ENCODE measurements at places on chromosomes 11 and 22. TPM values are rescaled to one million over a fixed set of nuclear protein-coding genes. Genes with fewer than 3 reads are reported as not detected.

GRCh38 chr11:132126973-132127899, 756.8 kb downstream of the NTM start:
- H3K27me3 ChIP-seq, result no peaks in the 10 kb centered on the region
- no peaks in the 10 kb centered on the region for H3K4me1 ChIP-seq
- peak; percentile 71 for DNase-seq
- no peaks in the 10 kb centered on the region for H3K36me3 ChIP-seq

DNA sequence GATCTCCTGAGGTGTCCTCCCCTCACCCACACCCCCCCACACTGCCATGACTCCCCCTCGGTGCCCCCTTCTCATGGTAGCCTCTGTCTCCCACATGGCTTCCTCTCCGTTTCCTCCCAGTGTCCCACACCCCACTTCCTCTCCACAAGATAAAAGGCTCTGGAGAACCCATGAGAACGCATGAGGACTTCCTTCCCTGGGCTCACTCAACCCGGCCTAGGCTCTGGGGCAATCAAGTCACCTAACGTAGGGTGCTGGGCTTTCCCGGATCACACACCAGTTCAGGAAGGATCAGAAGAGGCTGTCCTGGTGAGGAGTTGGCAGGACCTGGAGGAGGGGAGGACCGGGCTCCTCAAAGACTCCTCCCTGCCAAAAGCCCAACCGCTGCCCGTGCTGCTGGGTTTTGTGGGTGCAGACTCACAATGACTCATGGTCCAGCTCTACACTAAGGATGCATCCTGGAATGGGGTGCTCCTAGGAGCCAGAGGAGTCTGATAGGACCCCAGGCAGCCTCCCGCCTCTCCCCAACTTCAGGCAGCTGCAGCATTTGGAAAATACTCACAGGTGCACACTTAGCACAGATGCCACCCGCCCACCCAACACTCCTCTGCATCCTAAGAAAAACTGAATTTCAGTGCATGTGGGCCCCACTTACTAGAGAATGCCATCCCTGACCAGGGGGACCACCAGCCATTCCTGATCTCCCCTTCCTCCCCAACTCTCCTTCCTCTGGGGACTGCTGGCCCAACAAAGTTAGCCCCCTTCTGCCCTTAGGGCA, 21.0 kb downstream of the SLC22A12 start:
- peaks cover 5% of the 10 kb centered on the region for H3K4me1 ChIP-seq
- no peaks in the 10 kb centered on the region for H3K27me3 ChIP-seq
- no peak for DNase-seq
- no peak overlapping the region for H3K4me3 ChIP-seq
- no peak overlapping the region for H3K27ac ChIP-seq
- no peaks in the 10 kb centered on the region for H3K36me3 ChIP-seq

DNA sequence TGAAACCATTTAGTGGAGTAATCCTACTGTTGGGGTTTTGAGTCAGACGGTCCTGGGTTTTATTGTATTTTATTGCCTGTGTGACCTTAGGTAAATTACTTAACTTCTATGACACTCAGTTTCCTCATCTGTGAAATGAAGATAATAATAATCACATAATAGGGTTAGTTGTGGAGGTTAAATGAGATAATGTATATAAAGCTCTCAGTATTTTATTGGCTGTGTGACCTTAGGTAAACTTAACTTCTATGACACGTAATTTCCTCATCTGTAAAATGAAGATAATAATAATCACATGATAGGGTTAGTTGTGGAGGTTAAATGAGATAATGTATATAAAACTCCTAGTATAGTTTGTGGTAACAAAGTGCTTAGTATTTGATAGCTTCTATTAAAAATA, 13.2 kb downstream of the BARX2 start:
- H3K4me3 ChIP-seq, result no peak overlapping the region
- no peaks in the 10 kb centered on the region for H3K4me1 ChIP-seq
- H3K27ac ChIP-seq, result no peak overlapping the region
- H3K27me3 ChIP-seq, result no peaks in the 10 kb centered on the region
- H3K36me3 ChIP-seq, result no peaks in the 10 kb centered on the region

- H3K27ac ChIP-seq, result no peak overlapping the region
- H3K27me3 ChIP-seq, result no peaks in the 10 kb centered on the region
- no peak overlapping the region for H3K4me3 ChIP-seq
- no peak for DNase-seq
Measured at GRCh38 chr11:134625631-134626030, 213.6 kb upstream of the B3GAT1 start.

GRCh38 chr11:18523084-18523483, 3.7 kb downstream of the TSG101 start:
- H3K27ac ChIP-seq, result no peak overlapping the region
- no peaks in the 10 kb centered on the region for H3K27me3 ChIP-seq
- peaks cover 27% of the 10 kb centered on the region for H3K4me1 ChIP-seq
- no peak overlapping the region for H3K4me3 ChIP-seq
- no peaks in the 10 kb centered on the region for H3K36me3 ChIP-seq
- DNase-seq, result no peak

- H3K27ac ChIP-seq, result no peak overlapping the region
- DNase-seq, result no peak
- H3K4me1 ChIP-seq, result no peaks in the 10 kb centered on the region
- H3K27me3 ChIP-seq, result peaks cover 53% of the 10 kb centered on the region
Measured at GRCh38 chr22:19527321-19527721, 3.1 kb upstream of the CLDN5 start.

- no peaks in the 10 kb centered on the region for H3K4me1 ChIP-seq
- no peak overlapping the region for H3K27ac ChIP-seq
- DNase-seq, result no peak
- H3K36me3 ChIP-seq, result no peaks in the 10 kb centered on the region
Measured at GRCh38 chr22:48015701-48016100, 1253.3 kb downstream of the TBC1D22A start.

DNA sequence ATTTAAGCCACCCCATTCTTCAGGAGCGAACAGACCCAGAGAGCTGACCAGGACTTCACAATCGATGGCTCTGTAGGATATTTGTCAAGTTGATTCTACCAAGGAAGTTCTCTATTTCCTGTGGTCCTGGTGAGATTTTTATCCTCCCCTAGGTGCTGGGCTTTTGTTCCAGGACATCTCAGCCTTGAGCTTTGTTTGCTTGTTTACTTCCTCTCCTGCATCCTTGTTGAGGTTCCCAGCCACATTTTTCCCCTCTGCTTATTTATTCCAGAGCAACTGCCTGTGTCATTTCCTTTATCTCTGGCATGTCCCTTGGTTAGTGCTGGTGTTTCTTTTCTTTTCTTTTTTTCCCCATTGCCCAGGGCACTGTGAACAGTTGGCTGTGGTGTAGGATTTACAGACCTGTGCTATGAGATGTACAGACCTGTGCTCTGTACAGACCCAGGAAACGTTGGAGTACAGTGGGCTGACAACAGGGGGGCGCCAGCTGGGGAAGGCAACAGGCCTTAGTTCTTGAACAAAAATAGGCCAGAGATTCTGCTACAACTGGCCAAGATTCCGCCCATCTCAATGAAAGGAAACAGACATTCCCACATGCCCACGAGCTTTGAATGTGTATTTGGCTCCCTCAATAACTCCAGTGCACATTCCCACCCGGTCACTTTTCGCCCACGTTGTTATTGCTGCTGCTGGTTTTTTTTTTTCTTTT, 235.9 kb upstream of the DDI1 start:
- no peaks in the 10 kb centered on the region for H3K27me3 ChIP-seq
- no peak overlapping the region for H3K4me3 ChIP-seq
- no peak for DNase-seq
- peak overlapping the region; percentile 45 for H3K27ac ChIP-seq

- no peaks in the 10 kb centered on the region for H3K36me3 ChIP-seq
- no peak for DNase-seq
Measured at GRCh38 chr22:36926309-36926708, 12.9 kb downstream of the CSF2RB start.

DNA sequence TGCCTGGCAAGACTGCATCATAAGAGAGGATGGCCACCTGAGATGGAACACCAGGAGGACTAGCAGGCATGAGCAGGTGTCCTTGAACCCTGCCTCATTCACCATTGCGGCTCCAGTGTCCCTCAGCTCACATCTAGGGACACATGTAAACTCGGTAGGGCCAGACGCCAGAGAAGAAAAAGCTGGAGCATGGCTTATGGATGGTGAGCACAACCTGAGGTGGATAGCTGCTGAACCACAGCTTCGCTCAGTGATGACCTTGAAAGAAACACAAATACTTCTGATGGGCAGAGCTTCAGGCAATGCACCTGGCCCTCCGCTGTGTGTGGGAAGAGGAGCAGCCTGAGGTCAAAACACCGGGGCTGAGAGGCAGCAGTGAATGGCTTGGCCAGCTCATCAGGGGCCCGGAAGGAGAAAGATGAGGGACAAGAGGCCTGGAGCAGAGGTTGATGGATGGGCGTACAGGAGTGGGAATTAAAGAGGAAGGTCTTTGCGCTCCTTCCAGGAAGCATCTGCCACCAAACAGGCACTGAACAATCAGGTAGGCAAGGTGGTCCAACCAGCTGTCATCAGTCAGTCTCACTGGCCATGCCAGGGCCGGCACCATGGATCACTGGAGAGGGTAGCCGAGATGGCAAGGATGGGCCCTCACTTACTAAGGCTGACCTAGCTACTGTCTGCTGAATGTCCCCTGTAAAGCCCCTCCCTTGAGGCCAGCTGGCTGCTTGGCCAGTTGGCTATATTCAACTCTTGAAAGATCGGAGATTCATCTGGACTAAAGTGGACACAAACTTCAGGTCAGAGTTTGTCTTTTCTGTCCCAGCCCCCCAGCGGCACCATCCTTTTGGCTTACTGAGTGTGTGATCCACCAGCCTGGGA, 89.7 kb downstream of the MYEOV start:
- no peak overlapping the region for H3K27ac ChIP-seq
- H3K4me3 ChIP-seq, result no peak overlapping the region
- DNase-seq, result no peak
- H3K27me3 ChIP-seq, result no peaks in the 10 kb centered on the region
- H3K36me3 ChIP-seq, result no peaks in the 10 kb centered on the region

GRCh38 chr22:48173061-48173772, 1410.8 kb downstream of the TBC1D22A start:
- no peaks in the 10 kb centered on the region for H3K27me3 ChIP-seq
- no peak overlapping the region for H3K4me3 ChIP-seq
- H3K4me1 ChIP-seq, result no peaks in the 10 kb centered on the region
- no peaks in the 10 kb centered on the region for H3K36me3 ChIP-seq

DNA sequence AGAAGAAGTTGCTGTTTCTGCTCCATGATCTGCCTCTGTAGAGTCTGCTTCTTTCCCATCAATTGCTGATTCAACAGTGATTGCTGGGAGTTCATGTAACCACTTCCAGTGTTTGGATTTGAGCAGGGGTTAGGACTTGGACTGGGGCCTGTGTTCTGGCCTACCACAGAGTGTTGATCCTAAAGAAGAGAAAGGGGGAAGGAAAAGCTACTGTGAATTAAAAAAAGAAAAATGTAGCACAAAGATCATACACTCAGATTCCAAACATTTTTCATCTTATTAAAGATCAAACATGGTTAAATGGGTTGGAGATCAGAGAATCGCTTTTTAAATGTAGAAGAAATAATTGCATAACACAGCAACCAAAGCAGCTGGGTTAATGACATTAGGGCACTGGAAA, 67.6 kb upstream of the MTMR2 start:
- H3K4me1 ChIP-seq, result no peaks in the 10 kb centered on the region
- peaks cover 9% of the 10 kb centered on the region for H3K36me3 ChIP-seq
- no peak overlapping the region for H3K4me3 ChIP-seq
- no peak overlapping the region for H3K27ac ChIP-seq
- DNase-seq, result no peak

GRCh38 chr11:123977731-123978347, at the start of gene OR10S1:
TSS of gene OR10S1 (minus strand) at chr11:123977781. CDS start at chr11:123977664, 117 bp downstream.
- no peak within 1 kb of the TSS for H3K27ac ChIP-seq
- H3K4me3 ChIP-seq, result no peak within 1 kb of the TSS
- H3K27me3 ChIP-seq, result no peaks in the 10 kb centered on the region
- no peak for DNase-seq
- no peaks in the 10 kb centered on the region for H3K4me1 ChIP-seq

GRCh38 chr11:83542861-83543260, 256.7 kb upstream of the CCDC90B start:
- DNase-seq, result no peak
- no peaks in the 10 kb centered on the region for H3K27me3 ChIP-seq
- no peak overlapping the region for H3K27ac ChIP-seq

GRCh38 chr11:2002042-2002776, 4.6 kb upstream of the H19 start:
- H3K4me3 ChIP-seq, result no peak overlapping the region
- no peaks in the 10 kb centered on the region for H3K27me3 ChIP-seq
- H3K27ac ChIP-seq, result no peak overlapping the region
- no peaks in the 10 kb centered on the region for H3K4me1 ChIP-seq

GRCh38 chr11:2256293-2256913, 14.0 kb downstream of the ASCL2 start:
- DNase-seq, result no peak
- no peaks in the 10 kb centered on the region for H3K36me3 ChIP-seq
- H3K4me1 ChIP-seq, result no peaks in the 10 kb centered on the region
- no peak overlapping the region for H3K4me3 ChIP-seq

- H3K36me3 ChIP-seq, result no peaks in the 10 kb centered on the region
- no peak overlapping the region for H3K27ac ChIP-seq
- no peaks in the 10 kb centered on the region for H3K27me3 ChIP-seq
- peaks cover 11% of the 10 kb centered on the region for H3K4me1 ChIP-seq
Measured at GRCh38 chr11:103928802-103929161, 107.7 kb upstream of the DDI1 start.

DNA sequence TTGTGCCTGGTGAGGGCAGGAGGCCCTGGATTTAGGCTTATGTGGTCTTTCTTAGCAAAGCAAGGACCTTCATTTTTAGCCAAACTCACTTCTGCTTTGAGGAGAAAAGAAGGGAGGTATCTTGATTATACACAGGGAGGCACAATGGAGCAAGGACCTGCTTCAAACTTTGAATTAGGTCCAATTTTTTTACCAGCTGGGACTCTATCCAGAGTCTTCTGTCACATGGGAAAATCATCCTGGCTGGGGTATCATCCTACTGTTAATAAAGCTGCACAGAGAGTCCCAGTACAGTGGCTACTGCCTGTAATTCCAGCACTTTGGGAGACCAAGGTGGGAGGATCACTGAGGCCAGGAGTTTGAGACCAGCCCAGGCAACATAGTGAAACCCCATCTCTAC, 87.8 kb downstream of the CWC15 start:
- peaks cover 23% of the 10 kb centered on the region for H3K4me1 ChIP-seq
- no peak overlapping the region for H3K4me3 ChIP-seq
- peaks cover 3% of the 10 kb centered on the region for H3K36me3 ChIP-seq
- H3K27me3 ChIP-seq, result no peaks in the 10 kb centered on the region

PANX3 gene
- not detected for polyA plus RNA-seq

KDM4E gene
- not detected for polyA plus RNA-seq

KCNC1 gene
- polyA plus RNA-seq, result not detected

SHANK3 gene
- polyA plus RNA-seq, result 0.23 TPM

SCO2 gene
- 5.1 TPM for polyA plus RNA-seq

OTOG gene
- polyA plus RNA-seq, result not detected

DEAF1 gene
- polyA plus RNA-seq, result 18.6 TPM

VWA5A gene
- polyA plus RNA-seq, result 43.8 TPM

LAYN gene
- polyA plus RNA-seq, result 5.9 TPM

FGF3 gene
- not detected for polyA plus RNA-seq

MYBPC3 gene
- polyA plus RNA-seq, result 1.4 TPM

IFITM10 gene
- polyA plus RNA-seq, result not detected

FREY1 gene
- polyA plus RNA-seq, result 0.64 TPM

FBXO3 gene
- polyA plus RNA-seq, result 27.6 TPM

ZP1 gene
- polyA plus RNA-seq, result not detected

Measured in sigmoid colon (tissue), 7 donors.